Hepatocyte (in vitro differentiated cells): ENCODE measurements at places on chromosomes 13 and 19.

DNA sequence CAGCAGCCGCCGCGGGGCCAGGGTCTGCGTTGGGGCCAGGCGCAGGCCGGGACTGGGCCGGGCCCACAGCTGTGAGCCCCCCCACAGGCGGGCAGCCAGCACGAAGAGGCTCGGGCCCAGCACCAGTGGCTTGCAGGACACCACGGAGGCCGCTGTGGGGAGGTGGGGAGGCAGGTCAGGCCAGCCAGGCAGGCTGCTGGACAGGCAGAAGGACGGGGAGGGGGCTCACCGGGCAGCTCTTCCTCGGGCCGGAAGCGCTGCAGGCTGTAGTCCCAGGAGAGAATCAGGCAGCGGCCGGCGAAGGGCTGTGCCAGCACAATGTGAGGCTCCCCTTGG is 8.3 kb downstream of the LGI4 start:
- peaks cover 37% of the 10 kb centered on the region for H3K4me1 ChIP-seq
- H3K4me3 ChIP-seq, result no peak overlapping the region
- no peaks in the 10 kb centered on the region for H3K36me3 ChIP-seq
- DNase-seq, result no peak
- no peaks in the 10 kb centered on the region for H3K27me3 ChIP-seq
- no peak overlapping the region for H3K27ac ChIP-seq

DNA sequence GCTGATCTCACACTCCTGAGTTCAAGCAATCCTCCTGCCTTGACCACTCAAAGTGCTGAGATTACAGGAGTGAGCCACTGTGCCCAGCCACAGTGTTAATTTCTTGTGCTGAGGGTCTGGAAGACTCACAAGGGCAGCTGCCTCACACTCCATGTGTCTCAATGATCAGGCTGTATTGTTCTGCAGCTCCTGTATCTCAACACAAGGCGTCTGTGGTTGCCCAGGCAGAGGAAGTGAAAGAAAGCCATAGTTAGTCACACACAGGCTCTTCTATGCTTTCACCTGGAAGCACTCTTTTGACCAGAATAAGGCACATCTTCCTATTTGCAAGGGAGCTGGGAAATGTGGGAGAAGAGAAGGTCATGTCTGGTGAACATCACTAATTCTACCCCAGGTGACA is 107.3 kb upstream of the ZNF507 start:
- no peaks in the 10 kb centered on the region for H3K4me1 ChIP-seq
- no peak overlapping the region for H3K27ac ChIP-seq
- H3K36me3 ChIP-seq, result no peaks in the 10 kb centered on the region
- no peak overlapping the region for H3K4me3 ChIP-seq

- H3K4me3 ChIP-seq, result peak within 1 kb of the TSS; percentile 84
- no peaks in the 10 kb centered on the region for H3K27me3 ChIP-seq
- peak within 1 kb of the TSS; percentile 98 for H3K27ac ChIP-seq
Observed at GRCh38 chr13:49495783-49496762, at the start of gene PHF11. TSS of gene PHF11 (plus strand) at chr13:49495953. CDS start at chr13:49496002, 49 bp downstream.

DNA sequence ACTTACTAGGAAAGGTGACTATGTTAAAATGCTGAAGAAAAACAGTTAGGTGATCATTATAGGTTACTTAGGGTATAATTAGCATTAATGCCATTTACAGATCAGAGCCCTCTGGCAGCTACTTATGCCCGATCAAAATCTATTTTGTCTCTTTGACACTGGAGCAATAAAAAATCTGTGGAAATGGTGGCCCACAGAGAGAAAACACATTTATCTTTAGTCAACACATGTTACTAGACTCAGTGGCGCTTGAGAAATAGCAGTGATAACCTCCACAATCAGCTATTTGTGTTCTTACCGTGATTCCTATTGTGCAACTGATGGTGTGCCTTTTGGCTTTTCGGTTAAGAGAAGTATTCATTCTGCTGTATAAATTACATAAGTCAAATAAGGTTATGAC is 1519.6 kb downstream of the PCDH9 start:
- no peak for DNase-seq
- no peaks in the 10 kb centered on the region for H3K4me1 ChIP-seq
- H3K36me3 ChIP-seq, result no peaks in the 10 kb centered on the region
- no peak overlapping the region for H3K4me3 ChIP-seq

DNA sequence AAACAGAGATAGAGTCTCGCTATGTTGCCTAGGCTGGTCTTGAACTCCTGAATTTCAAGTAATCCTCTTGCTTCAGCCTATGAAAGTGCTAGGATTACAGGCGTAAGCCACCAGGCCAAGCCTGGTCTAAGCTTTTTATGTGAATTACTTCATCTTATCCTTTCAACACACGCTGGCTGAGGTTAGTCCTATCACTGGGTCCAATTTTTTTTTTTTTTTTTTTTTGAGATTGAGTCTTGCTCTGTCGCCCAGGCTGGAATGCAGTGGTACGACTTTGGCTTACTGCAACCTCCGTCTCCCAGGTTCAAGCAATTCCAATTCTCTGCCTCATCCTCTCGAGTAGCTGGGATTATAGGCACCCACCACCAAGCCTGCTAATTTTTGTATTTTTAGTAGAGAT is 10.4 kb downstream of the MYO1F start:
- no peaks in the 10 kb centered on the region for H3K4me1 ChIP-seq
- DNase-seq, result no peak
- H3K27me3 ChIP-seq, result no peaks in the 10 kb centered on the region
- H3K27ac ChIP-seq, result no peak overlapping the region
- H3K36me3 ChIP-seq, result no peaks in the 10 kb centered on the region

GRCh38 chr13:50894012-50894411 is 15.6 kb upstream of the RNASEH2B start:
- H3K4me1 ChIP-seq, result peaks cover 7% of the 10 kb centered on the region
- DNase-seq, result no peak
- H3K27ac ChIP-seq, result no peak overlapping the region
- H3K36me3 ChIP-seq, result no peaks in the 10 kb centered on the region
- no peaks in the 10 kb centered on the region for H3K27me3 ChIP-seq
- no peak overlapping the region for H3K4me3 ChIP-seq

- H3K36me3 ChIP-seq, result no peaks in the 10 kb centered on the region
- H3K27me3 ChIP-seq, result peaks cover 15% of the 10 kb centered on the region
- no peak overlapping the region for H3K27ac ChIP-seq
- no peaks in the 10 kb centered on the region for H3K4me1 ChIP-seq
Observed at GRCh38 chr19:30666301-30666803, 294.2 kb downstream of the ZNF536 start.

DNA sequence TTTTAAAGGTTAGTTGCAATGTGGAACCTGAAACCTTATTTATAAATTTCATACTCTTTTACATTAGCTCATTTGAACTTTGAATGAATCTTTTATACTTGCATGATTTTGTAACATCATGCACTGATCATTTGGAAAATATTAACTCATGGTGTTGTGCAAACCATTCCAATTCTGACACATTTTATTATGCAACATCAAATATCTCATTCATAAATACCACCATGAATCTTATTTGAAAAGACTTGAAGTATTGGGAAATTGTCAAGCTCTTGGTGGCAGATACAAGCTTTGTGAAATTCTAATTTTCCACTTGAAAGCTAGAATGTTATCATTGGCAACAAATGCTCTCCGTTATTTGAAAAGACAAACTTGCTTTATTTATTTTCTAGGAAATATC is 379.9 kb upstream of the PCDH20 start:
- DNase-seq, result no peak
- H3K27me3 ChIP-seq, result no peaks in the 10 kb centered on the region
- no peaks in the 10 kb centered on the region for H3K36me3 ChIP-seq
- no peak overlapping the region for H3K4me3 ChIP-seq
- no peaks in the 10 kb centered on the region for H3K4me1 ChIP-seq

GRCh38 chr19:15641901-15642491 is 1.3 kb downstream of the CYP4F3 start:
- DNase-seq, result no peak
- H3K27me3 ChIP-seq, result no peaks in the 10 kb centered on the region
- H3K36me3 ChIP-seq, result no peaks in the 10 kb centered on the region
- H3K27ac ChIP-seq, result no peak overlapping the region
- no peak overlapping the region for H3K4me3 ChIP-seq

GRCh38 chr13:71149498-71150363 is 717.3 kb downstream of the DACH1 start:
- H3K36me3 ChIP-seq, result no peaks in the 10 kb centered on the region
- DNase-seq, result no peak
- no peak overlapping the region for H3K4me3 ChIP-seq
- H3K27ac ChIP-seq, result no peak overlapping the region
